ENCODE measurements at places on chromosomes 1 and 21.

DNA sequence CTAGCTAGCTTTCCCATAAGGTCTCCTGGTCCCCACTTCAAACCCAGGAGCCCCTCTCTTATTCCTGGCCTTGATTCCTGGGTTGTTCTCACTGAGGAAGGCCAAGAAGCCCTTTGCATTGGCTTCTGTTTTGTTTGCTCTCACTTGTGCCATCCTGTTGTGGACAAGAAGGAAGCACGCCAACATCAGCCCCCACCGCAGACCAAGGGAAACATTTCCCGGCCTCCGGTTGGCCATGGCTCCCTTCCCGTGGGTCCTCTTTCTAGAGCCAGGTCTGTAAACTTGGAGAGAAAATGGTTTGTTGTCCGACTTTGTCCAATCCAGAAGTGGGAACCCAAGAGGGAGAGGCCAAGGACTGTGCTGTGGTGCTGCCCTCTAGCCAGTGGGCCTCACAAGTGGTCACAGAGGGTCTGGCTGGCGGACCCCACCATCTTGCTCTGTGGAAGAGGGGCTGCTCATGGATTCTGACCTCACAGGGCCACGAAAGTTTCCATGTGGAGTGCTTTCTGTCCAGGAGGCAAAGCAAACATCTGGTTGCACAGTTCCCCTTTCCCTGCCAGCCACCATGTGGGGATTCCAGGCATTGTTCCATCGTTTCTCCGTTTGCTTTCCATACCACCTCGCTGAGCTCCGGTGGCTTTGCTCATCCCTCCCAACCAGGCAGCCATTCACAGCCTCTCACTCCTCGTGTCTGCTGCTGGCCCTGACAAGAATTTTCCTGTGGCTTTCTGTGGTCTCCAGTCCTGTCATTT is 18.9 kb upstream of the TENT5C start:
- no peak for DNase-seq

DNA sequence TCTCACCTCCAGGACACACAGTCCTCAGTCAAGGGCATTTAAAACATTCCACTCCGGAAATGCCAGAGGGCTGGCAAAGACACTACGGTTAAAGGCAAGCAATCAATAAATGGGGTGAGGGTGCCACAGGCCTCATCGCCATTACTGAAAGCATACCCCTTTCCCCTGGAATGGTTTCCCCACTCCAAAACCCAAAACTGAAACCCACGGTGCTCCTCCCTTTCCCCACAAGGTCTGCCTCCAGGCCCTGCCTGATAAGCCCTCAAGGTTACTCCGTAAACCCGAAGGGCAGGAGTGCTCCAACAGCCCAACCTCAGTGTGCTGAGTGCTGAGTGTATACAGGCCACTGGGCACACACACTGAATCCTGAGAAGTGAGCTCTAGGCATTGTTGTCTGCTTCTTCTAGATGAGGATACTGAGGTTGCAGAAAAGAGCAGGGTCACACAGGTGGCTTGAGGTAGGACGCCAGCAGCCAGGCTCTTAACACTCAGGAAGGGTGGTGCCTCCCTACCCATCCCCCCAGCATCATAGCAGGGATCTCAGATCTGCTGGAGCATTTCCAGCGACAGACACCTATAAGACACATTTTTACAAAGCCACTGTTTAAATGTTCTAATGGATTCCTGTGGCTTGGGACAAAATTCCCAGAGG is 29.0 kb downstream of the SSBP3 start:
- no peak for DNase-seq

GRCh38 chr1:186999506-186999905 is 170.8 kb downstream of the PLA2G4A start:
- no peak for DNase-seq

GRCh38 chr1:101965341-101965740 is 31.4 kb downstream of the OLFM3 start:
- no peak for DNase-seq

DNA sequence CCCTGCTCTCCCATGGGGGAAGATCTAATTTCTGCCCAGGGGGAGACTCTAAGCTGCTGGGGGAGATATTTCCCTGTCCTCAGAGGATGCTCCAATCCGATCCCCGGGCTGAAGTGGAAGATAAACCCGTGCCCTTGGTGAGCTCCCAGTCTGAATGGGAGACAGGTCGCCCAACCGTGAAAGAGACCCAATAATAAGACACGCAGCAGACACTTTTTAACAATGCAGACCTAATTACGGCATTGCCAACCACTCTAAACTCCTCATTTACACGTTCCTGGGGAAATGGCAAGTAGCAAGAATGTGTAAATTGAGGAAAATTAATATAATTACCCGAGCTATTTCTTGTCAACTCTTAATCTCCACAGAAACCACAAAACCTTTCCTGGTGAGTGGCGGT is 48.7 kb upstream of the ACTL8 start:
- no peak for DNase-seq

- no peak for DNase-seq
Measured at GRCh38 chr1:18808550-18808949, 50.9 kb downstream of the TAS1R2 start.

DNA sequence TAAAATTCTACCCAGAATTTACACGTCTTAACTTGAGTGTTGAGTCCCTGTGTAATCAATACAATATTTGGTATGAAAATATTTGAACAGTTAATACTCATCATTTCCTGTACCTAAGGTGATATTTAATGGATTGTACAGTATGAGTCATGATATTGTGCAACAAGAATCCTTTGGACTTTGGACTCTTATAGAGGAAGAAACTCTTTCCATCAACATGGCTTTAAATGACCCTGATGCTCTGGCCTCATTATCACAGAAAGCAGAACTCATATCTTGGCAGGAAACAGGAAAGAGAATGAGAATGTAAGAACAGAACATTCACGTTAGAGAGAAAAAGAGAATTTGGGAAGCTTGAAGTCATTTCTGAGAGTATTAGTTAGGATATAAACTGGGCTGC is 168.8 kb upstream of the B3GALT2 start:
- no peak for DNase-seq

DNA sequence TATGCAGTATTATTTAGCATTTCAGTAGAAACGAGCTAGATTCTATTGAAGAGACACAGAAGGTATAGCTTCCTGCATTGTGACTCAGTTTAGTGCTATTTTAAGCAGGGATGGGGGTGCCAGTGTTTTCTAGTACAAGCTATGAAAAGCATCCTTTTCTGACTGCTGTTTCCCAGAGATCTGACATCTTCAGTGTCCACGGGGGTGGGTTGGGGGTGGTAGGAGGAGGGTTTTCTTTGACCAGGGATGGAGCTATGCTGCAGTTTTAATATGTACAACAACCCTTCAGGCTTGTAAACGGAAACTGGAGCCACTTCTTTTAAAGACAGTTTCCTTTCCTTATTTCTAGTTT is 2.7 kb upstream of the NEGR1 start:
- no peak for DNase-seq

- DNase-seq = no peak
Measured at GRCh38 chr1:23575226-23575810, 16.0 kb upstream of the ID3 start.

DNA sequence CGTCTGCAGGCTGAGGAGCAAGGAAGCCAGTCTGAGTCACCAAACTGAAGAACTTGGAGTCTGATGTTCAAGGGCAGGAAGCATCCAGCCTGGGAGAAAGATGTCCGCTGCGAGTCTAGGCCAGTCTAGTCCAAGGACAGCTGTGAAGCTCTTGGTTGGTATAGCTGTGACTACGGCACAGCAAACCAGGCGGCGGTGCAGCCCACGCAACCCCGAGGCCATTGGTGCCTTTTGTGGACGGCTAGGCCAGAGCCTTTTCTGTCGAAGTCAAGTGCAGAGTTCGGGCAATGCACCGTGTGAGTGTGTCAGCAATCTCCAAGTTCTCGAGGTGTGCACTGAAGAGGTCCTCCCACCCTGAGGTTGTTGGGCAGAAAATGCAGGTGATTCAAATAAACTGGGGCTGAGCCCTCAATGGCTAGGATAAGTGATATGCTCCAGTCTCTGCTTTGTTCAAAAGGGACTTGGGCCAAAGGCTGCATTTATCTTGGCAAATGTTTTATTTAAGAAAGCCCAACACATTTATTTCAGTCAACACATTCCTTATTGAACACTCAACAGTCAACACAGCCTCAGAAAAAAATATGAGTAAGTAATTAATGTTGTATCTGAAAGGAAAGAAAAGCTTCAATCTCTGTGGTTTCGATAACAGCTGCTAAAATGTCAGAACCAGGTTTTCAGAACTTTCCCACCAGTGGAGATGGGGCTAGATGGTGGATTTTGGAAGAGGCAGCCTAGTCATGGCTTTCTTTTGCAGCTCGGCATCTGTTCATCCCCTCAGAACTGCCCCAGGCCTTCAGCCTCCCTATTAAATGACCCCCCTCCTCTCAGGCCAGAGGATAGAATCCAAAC is 78.1 kb upstream of the COX20 start:
- no peak for DNase-seq

- DNase-seq = no peak
Measured at GRCh38 chr1:240909701-240910457, 297.9 kb upstream of the GREM2 start.

- DNase-seq = no peak
Measured at GRCh38 chr1:33335020-33335419, 14.1 kb upstream of the A3GALT2 start.

- no peak for DNase-seq
Measured at GRCh38 chr1:32998064-32998463, 33.5 kb upstream of the RNF19B start.

- no peak for DNase-seq
Measured at GRCh38 chr1:5368201-5368600, 624.0 kb downstream of the NPHP4 start.

GRCh38 chr1:58928514-58928913 is 144.7 kb upstream of the JUN start:
- DNase-seq = no peak

- no peak for DNase-seq
Measured at GRCh38 chr1:178010674-178011464, 41.0 kb upstream of the SEC16B start.

DNA sequence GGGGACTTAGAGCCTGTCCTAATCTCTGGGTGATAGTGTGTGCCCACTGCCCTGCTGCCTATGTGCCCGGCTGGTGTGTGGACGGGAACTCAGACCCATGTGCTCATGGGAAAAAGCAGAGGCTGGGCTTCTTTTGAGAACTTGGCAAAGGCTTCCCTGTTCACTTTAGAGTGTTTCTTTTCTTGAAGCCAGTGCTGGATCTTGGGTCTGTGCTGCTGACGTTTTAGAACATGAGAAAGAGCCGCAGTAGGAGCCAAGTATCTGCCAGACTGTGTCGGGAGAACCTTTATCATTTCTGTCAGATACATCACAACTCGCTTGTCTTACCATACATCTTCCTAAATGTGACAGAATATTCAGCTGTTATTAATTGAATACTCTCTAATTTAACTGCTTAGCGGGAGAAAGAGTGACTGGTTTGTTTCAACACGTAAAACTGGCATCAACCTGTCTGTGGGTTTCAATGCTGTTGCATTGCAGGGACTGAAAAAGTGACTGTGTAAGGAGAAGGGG is 195.2 kb downstream of the PBX1 start:
- DNase-seq = no peak

- no peak for DNase-seq
Measured at GRCh38 chr21:24014381-24014780, 1592.9 kb downstream of the MRPL39 start.

GRCh38 chr1:235006816-235007215 is 121.8 kb downstream of the TOMM20 start:
- DNase-seq = no peak

All from CD4-positive, alpha-beta T cell treated with Interferon alpha-2 for 1 hour (primary cell).